CD4-positive, alpha-beta T cell treated with Interleukin-4 for 1 hour (primary cell): ENCODE measurements at places on chromosomes 7 and 10.

DNA sequence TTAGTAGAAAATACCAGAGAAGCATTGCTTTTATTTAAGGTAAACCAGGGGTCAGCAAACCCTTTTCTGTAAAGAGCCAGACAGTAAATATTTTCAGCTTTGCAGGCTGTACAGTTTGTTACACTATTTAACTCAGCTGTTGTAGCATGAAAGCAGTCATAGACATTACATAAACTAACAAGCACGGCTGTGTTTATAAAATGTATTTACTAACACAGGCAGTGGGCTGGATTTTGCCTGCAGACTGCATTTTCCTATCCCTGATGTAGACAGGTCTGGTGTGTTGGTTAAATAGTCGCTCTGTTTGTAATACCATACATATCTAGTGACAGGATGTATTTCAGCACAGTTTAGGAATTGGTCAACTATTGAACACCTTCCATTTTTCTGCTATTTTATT is 129.3 kb downstream of the ST7 start:
- DNase-seq: no peak

GRCh38 chr7:128167791-128168666 is 73.0 kb upstream of the LEP start:
- no peak for DNase-seq

- no peak for DNase-seq
These were observed 897.3 kb downstream of the PCDH15 start for GRCh38 chr10:53903756-53904155.

GRCh38 chr7:116139007-116139406 is 71.3 kb upstream of the TES start:
- no peak for DNase-seq

- DNase-seq: no peak
These were observed 134.4 kb downstream of the ITGA8 start for GRCh38 chr10:15585303-15585715.

DNA sequence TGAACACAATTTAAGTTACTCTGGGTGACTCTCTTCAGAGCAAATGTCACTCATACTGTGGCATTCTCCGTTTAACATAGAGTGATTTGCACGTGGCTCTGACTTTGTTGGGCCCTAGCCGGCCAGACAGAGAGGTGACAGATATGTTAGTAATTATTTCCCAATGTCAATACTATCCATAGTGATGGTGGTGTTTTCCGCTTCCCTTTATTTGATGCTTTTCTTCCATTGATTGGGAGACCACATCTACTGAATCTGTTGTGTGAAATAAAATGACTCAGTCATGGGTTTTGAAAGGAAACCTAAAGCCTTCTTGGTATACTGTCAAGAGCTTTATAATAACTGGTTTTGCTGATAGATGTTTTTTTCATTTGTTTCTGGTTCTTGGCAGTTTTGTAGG is 7.4 kb downstream of the AVL9 start:
- DNase-seq: no peak

- DNase-seq: no peak
These were observed 33.9 kb upstream of the MSMB start for GRCh38 chr10:46079831-46080585.

GRCh38 chr10:78934532-78934898 is 134.3 kb upstream of the ZMIZ1 start:
- no peak for DNase-seq

DNA sequence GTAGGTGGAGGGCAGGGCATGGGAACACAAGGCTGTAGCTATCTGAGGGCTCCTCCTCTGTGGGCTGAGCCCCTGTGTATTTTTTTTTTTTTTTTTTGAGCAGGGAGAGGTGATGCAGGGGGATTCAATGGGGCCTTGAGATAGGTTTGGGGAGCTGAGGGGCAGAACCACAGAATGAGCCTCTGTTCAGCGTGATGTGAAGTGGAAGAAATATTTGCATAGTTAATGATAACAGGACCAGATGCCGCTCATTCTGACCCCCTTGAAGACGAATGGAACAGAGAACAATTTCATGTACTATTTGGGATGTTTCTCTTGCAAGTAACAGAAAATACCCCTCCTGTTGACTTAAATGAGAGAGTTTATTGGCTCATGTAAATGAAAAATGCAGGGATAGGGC is 69.7 kb upstream of the EMX2 start:
- DNase-seq: no peak

DNA sequence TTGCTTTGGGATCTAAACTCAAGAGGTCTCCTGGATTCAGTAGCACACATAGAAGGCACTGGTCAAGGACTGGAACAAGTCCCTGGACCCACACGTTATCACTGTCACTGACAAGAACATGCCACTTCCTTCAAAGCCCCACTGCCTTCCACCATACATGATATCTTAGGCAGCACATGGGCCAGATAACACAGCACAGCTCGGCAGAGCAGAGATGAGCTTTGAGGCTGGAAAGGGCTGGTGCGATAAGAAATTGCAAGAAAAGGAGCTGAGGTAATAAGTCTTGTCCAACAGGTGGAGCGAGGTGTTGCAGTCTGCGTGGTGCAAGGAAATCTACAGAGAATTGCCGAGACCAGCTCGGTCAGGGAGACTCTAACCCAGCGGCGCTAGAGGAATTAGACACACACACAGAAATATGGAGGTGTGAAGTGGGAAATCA is 139.8 kb upstream of the CDK13 start:
- DNase-seq: no peak

DNA sequence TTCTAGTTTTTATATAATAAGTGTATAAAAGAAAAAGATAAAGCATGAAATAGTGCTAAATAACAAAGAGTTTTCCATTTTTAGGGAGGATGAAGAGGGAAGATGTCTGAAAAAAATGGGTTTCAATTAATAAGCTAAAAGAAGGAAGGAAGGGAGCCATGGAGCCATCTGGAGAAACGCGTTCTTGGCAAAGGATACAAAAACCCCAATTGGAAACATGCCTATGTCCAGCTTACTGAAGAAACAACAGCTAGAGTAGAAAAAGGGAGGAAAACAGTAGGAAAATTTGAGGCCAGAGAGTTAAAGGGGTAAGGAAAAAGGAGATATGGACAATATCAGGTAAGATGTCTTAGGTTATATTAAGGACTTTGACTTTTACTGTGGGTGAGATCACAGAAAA is 416.2 kb upstream of the GHITM start:
- DNase-seq: no peak

DNA sequence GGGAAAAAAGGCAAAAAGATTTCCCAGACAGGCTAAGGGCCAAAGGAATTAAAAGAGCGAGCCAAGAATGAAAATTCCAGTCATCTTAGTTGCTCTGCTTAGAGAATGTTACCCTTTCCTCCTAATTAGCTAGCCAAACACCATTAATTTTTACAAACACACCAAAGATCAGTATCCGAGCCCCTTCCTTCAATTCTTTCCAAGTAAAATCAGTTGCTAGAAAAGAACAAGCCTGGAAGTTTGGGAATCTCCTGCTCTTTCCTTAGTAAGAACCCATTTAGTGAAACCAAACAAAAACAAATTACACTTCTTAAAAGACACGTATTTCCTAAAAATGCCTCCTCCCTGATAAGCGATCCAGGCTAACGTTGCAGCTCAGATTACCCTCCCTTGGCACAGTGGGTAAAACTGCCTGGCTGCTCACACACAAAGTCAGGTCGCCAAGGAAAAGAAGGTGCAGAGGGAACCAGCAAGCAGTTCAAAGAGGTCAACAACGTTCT is 57.1 kb upstream of the ABLIM1 start:
- no peak for DNase-seq

GRCh38 chr10:28892818-28893547 is 215.7 kb downstream of the BAMBI start:
- no peak for DNase-seq

DNA sequence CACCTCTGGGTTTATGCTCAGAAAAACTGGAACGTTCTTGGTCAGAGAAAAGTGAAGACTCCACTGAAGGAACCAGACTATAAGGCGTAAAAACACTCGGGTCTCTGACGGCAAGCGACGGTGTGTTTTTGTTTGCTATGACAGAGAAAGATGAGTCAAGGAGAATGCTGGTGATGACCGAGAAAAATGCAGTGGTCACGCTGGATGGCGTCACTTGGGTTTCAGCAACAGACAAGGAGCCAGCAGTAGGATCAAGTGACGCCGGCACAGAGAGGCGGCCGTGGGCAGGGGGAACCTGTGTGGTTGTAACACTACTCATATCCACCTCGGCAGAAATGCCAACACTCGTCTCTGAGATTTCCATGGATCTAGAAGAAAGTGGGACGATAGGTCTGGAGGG is 63.4 kb downstream of the KIAA1549 start:
- no peak for DNase-seq

GRCh38 chr7:164882-165660 is 27.3 kb upstream of the FAM20C start:
- no peak for DNase-seq

DNA sequence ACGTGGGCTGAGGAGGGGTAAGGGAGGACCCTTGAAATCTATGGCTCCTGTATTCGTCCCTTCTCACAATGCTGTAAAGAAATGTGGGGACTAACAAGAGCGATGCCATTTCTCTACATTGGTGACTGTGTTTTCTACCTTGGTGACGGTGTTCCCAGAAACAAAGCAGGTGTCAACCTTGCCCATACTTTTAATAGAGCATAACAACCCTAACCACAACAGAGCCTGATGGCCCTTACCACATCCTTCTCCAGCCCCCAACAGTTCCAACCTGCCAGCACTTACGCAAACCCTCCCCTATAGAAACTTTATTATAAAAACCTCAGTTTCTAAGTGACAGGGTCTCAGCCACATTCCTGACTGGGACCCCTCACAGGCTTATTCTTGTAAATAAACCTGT is 28.2 kb upstream of the ADCYAP1R1 start:
- peak; percentile 17 for DNase-seq

- DNase-seq: peak; percentile 70
These were observed 40.8 kb downstream of the HK1 start for GRCh38 chr10:69318867-69319727.

- DNase-seq: no peak
These were observed 62.2 kb upstream of the KDM7A start for GRCh38 chr7:140238778-140239652.
